ENCODE measurements at places on chromosomes 4 and X.

DNA sequence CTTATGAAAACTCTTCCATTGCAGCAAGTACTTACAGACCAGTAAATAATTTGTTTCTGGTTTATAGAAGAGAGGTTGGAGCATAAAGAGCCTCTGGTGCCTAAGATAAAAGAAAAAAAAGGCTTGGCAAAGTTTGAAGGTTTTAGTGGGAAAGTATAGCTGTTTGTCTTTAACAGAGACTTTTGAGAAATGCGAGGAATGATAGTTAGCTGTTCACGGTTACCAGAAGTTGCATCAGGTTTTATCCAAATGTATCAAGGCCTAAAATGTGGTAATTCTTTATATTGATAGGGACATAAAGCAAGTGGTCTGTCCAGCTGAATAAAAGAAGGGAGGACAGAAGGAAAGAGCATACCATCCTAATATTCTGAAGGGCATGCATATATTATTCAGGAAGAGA, 29.3 kb downstream of the RAP1GDS1 start:
- no peak for DNase-seq

GRCh38 chrX:122868631-122869030, 315.4 kb upstream of the GRIA3 start:
- no peak for DNase-seq

DNA sequence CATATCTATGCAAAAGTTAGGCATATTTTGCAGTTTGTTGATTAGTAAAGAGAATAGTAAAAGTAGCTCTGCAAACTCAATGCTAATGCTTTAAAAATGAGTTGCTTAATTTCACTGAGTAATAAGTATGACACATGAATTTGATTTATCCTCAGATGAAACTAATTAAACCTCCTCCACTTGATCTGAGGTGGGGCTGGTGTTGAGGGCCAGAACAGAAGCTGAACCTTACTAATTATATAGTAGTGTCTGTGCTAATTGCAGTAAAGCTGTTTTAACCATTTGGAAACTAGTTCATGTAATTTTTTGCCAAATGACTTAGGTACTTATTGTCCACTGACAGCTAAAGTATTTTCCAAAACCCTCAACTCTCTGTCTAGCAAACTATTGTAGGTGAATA, 7.7 kb upstream of the PGAM4 start:
- DNase-seq, result no peak

DNA sequence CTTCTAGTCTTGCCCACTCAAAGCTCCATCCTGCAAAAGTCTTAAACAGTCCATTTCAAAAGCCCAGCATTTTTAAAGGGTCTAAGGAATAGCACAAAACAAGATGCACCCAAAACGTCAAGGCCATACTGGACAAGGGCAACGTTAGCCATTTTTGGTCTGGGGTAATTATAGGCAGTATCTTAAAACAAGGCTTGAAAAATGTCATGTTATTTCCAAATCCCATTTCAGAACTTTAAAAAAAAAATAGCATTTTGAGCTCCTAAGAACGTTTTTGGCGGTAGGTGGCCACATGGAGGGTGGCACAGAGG, 584 bp upstream of the TMEM165 start:
- no peak for DNase-seq

GRCh38 chr4:519203-519651, 20.2 kb downstream of the PIGG start:
- no peak for DNase-seq

DNA sequence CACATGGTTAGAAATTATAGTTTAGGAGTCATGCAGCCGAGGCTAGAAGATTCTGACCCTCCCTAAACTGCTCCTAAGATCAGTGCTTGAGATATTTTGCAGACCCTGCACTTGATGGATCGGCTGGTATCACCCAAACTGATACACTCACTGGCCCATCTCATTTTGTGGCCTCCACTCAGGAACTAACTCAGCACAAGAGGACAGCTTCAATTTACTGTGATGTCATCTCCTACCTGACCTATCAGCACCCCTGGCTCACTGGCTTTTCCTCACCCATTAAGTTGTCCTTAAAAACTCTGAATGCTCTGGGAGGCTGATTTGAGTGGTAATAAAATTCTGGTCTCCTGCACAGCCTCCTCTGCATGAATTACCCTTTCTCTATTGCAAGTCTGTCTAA, 450.9 kb downstream of the PCDH10 start:
- no peak for DNase-seq

GRCh38 chr4:105061136-105061696, 85.5 kb upstream of the TET2 start:
- peak; percentile 82 for DNase-seq

GRCh38 chrX:150544222-150544787, 24.1 kb upstream of the MTM1 start:
- no peak for DNase-seq

GRCh38 chr4:2370597-2371320, 47.7 kb downstream of the ZFYVE28 start:
- DNase-seq, result no peak

DNA sequence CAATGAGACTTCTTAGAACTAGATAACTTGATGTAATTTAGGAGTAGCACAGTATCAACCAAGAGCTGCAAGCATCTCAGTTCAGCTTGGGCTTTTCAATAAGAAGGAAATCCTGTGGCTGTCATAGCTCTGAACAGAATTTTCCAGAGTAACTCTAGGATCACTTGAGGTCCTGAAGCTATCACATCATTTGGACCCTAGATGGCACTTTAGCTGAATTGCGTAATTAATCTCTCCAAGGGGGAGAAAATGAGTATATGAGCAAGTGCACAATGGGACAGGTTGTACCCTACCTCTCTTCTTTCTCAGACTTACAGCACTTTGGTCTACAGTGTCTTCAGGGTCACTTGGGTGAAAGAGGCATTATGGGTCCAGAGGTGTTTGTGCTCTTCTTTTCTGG, 45.2 kb downstream of the SLC4A4 start:
- no peak for DNase-seq

- DNase-seq, result no peak
These were observed 28.4 kb downstream of the RNF4 start for GRCh38 chr4:2497324-2497723.

DNA sequence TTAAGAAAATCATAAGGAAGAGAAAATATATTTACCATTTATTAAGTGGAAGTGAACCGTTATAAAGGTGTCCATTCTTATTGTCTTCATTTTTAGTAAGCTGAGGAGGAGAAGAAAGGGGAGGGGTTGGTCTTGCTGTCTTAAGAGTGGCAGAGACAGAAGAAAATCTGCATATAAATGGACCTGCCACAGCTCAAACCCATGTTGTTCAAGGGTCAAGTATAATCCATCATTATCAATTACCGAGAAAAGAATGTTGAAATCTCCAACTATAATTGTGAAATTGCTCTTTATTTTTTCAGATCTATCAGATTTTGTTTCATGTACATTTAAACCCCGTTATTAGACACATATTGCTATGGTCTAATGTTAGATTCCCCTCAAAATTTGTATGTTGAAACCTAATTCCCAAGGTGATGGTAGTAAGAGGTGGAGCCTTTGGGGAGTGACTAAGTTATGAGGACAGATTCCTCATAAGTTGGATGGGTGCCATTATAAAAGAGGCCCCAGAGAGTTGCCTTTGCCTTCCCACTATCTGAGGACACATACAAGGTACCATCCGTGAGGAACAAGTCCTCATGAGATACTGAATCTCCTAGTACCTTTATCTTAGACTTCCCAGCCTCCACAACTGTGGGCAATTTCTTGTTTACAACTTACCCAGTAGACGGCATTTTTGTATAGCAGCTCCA, 58.5 kb upstream of the SMAD1 start:
- no peak for DNase-seq
